ENCODE measurements at places on chromosomes 7 and 10. TPM values are rescaled to one million over a fixed set of nuclear protein-coding genes. Genes with fewer than 3 reads are reported as not detected.

DNA sequence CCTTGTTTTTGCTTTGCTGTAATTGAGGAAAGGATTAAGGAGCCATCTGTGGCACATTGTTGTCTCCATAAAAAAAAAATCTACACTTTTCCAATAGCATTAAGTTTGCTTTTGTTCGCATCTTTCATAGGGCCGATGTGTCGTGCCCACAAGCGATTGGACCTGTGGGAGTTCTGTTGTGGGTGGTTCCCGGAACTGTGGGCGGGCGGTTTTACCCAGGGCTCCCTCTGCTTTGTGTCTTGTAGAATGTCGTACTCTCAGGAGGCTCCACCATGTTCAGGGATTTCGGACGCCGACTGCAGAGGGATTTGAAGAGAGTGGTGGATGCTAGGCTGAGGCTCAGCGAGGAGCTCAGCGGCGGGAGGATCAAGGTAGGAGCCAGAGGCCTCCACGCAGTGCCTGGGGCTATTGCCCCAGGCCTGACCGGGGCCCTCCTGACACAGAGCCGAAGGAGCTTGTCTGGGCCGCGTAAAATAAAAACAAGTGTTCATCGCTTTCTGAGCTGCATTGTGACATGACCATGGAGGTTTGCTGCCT, 92.4 kb downstream of the ACTR3B start:
- H3K27ac ChIP-seq = peak overlapping the region; percentile 29
- no peak overlapping the region for H3K4me3 ChIP-seq
- peaks cover 6% of the 10 kb centered on the region for H3K36me3 ChIP-seq
- H3K4me1 ChIP-seq = peaks cover 2% of the 10 kb centered on the region

PRSS37 gene
- not detected for total RNA-seq

SRRM3 gene
- not detected for total RNA-seq

GRCh38 chr7:2259480-2259879, 17.5 kb downstream of the NUDT1 start:
- no peak overlapping the region for H3K27ac ChIP-seq
- H3K36me3 ChIP-seq = peaks cover 2% of the 10 kb centered on the region
- H3K4me3 ChIP-seq = peak overlapping the region; percentile 58
- no peak for DNase-seq
- peaks cover 16% of the 10 kb centered on the region for H3K4me1 ChIP-seq
- no peaks in the 10 kb centered on the region for H3K27me3 ChIP-seq

KLF14 gene
- not detected for total RNA-seq

All from T-helper 17 cell (primary cell).